ENCODE measurements at places on chromosomes 5 and 9.

- no peaks in the 10 kb centered on the region for H3K36me3 ChIP-seq
- no peak overlapping the region for H3K27ac ChIP-seq
- H3K4me3 ChIP-seq = no peak overlapping the region
Measured at GRCh38 chr5:6411141-6411540, 32.8 kb upstream of the MED10 start.

DNA sequence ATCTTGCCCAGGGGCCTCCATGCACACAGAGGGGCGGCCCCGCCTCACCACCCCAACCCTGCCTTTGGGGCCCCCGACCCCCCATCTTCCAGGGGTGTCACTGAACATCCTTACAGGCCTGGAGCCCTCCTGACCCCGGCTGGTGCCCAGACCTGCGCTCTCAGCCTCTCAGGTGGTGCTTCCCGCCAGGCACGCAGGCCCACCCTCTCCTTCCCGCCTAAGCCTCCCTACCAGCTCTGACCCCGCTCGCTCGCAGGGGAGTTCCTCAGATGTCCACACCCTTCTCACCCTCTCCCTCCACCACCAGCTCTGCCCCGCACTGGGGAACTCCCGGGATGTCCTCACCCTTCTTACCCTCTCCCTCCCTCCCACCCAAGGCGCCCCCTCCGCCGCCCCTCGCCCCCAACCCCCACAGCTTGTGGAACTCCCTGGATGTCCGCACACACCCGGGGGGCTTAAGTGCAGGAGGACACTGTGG, 12.3 kb upstream of the QRFP start:
- no peak for DNase-seq
- no peak overlapping the region for H3K4me3 ChIP-seq
- no peaks in the 10 kb centered on the region for H3K36me3 ChIP-seq
- H3K27me3 ChIP-seq = no peaks in the 10 kb centered on the region
- H3K4me1 ChIP-seq = peaks cover 4% of the 10 kb centered on the region

- no peak overlapping the region for H3K4me3 ChIP-seq
- H3K36me3 ChIP-seq = no peaks in the 10 kb centered on the region
- peaks cover 14% of the 10 kb centered on the region for H3K27me3 ChIP-seq
- DNase-seq = no peak
- no peak overlapping the region for H3K27ac ChIP-seq
Measured at GRCh38 chr9:109815366-109815947, 35.5 kb downstream of the PALM2AKAP2 start.

- no peaks in the 10 kb centered on the region for H3K27me3 ChIP-seq
- H3K4me3 ChIP-seq = no peak overlapping the region
- H3K36me3 ChIP-seq = peaks cover 5% of the 10 kb centered on the region
- peaks cover 40% of the 10 kb centered on the region for H3K4me1 ChIP-seq
- H3K27ac ChIP-seq = no peak overlapping the region
Measured at GRCh38 chr9:37449862-37450632, 15.2 kb downstream of the ZBTB5 start.

DNA sequence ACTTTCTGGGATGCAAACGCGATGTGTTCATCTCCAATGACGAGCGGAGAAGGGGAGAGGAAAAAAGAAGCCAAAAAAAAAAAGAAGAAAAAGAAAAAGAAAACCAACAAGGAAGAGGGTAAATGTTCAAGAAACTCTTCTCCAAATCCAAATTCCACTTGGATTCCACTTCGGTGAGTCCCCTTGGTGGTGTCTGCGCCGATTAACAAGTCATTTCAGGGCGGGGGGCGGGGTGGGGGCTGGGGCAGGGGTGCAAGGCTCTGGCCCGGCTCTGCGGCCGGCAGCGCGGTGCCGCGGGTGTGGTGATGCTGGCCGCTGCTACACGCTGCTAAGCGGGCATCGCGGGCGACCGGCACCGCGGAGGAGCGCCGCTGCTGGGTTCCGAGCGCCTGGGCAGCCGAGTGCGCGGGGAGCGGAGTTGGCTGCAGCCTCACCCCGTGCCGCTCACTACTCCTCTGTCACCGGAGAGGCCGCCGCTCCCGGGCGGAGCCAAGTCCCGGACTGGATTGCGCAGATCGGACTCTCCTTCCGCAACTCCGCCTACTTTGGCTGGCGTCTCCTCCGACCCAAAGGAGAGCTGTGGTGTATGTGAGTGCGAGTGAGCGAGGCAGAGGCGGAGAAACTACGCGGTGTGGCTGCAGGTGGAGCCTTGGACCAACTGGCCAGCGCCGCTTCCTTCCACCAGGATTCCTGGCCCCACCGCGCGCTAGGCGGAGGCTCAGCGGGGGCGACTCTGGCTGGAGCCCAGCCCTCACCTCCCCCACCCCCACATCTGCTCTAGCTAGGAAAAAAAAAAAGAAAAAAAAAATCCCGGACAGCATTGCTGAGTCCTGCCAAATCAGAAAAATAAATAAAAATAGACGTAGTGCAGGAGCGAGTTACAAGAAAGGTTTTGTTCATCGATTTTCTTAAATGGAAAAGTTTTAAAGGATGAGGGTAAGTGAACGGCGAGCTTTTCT, at the start of gene SEMA6A:
TSS of gene SEMA6A (minus strand) at position 457 of the 959 bp plus-strand sequence. CDS start 69,879 bp downstream, outside the sequence.
- peak within 1 kb of the TSS; percentile 76 for H3K4me3 ChIP-seq
- H3K27ac ChIP-seq = peak within 1 kb of the TSS; percentile 81
- peaks cover 32% of the 10 kb centered on the region for H3K4me1 ChIP-seq
- H3K36me3 ChIP-seq = peaks cover 2% of the 10 kb centered on the region
- peaks cover 78% of the 10 kb centered on the region for H3K27me3 ChIP-seq
- DNase-seq = peak; percentile 82

DNA sequence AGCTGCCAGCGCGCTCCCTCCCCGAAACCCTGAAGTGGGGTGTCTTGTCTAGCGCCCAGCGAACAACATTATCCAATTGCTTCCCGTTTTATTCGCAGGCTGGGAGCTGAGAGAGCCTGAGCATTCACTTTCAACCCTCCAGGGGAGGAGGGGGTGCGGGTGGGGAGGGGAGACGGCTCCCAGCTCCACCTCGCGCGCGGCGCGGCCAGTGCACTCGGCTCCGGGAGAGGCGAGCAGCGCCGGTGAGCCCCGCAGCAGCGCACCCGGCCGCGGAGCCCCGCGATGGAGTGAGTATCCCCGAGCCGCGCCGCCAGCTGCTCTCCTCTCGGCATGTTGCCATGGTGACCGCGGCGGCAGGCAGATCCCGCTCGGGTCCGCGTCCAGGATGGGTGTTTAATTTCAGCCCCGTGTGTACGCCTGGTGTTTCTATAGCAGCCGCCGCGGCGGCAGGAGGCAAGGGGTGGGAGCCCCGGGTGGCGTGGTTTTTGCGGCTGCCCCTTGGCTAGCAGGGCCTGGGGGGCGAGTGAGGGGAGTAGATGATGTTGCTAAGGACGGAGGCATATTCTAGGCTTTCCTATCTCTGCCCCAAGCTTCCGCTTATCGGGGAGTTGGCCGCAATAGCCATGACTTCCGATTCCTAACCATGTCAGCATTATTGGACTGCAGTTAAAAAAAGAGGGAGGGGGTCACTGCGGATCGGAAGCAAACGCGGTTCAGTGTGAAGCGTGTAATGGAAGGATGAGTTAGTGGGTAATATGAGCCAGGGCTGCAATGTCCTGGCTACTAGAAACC, 139.2 kb upstream of the PALM2AKAP2 start:
- H3K4me3 ChIP-seq = no peak overlapping the region
- no peaks in the 10 kb centered on the region for H3K36me3 ChIP-seq
- peaks cover 48% of the 10 kb centered on the region for H3K27me3 ChIP-seq
- DNase-seq = no peak

DNA sequence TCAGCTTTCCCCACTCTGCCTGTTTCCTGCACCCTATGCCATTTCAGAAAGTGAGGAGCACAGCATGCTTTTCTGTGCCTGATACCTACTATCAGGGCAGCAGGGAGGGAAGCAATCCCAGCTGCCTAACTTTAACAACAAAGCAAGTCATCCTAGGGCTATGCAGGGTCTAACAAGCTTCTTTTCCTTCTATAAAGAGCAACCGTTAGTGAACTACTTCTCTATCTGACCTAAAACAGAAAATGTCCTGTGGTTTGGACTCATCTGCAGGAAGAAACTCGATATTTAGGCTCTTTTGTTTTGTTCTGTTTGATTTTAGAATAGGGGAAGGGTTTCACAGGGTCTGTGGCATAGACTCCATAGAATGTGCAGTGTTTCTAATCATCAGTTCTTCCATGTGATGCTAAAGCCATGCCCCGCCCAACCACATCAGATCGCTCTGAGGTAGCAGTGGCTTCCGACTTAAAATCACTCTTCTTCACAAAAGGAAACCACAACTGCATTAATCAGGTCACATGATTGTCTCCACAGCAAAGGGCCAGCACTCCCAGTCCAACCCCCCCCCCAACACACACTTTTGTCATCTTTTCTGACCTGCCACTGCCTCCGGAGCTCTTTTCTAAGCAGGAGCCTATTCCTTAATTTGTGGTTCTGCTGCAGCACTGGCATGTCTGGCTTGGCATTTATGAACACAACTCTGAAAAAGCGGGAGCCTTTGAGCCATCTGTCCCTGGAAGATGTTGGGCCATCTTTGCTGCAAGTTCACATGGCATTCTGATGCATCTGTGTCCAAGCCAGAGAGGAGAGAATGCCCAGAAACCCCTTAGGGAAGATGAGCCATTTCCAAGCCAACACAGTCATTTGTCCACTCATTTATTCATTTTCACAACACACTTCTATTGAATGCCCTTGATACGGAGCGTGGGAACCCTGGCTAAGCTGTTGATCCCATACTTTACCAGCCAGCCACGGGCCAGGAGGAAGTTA, 71.6 kb downstream of the CFAP90 start:
- no peak overlapping the region for H3K4me3 ChIP-seq
- peaks cover 57% of the 10 kb centered on the region for H3K27me3 ChIP-seq
- no peak overlapping the region for H3K27ac ChIP-seq
- H3K4me1 ChIP-seq = peaks cover 11% of the 10 kb centered on the region
- no peaks in the 10 kb centered on the region for H3K36me3 ChIP-seq

- no peak overlapping the region for H3K4me3 ChIP-seq
- H3K36me3 ChIP-seq = no peaks in the 10 kb centered on the region
- no peak overlapping the region for H3K27ac ChIP-seq
- no peak for DNase-seq
- H3K27me3 ChIP-seq = peaks cover 9% of the 10 kb centered on the region
- no peaks in the 10 kb centered on the region for H3K4me1 ChIP-seq
Measured at GRCh38 chr9:116278326-116278725, 124.7 kb downstream of the PAPPA start.

DNA sequence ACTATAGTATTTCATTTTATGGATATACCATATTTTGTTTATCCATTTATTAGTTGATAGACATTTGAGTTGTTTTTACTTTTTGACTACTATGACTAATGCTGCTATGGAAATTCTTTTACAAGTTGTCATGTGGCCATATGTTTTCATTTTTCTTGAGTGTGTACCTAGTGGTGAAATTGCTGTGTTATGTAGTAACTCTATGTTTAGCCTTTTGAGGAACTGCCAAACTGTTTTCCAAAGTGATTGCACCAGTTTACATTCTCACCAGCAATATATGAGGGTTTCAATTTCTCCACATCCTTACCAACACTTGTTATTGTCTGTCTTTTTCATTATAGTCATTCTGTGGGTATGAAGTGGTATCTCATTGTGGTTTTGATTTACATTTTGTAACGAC, 75.4 kb downstream of the GRIA1 start:
- no peaks in the 10 kb centered on the region for H3K27me3 ChIP-seq
- H3K4me1 ChIP-seq = no peaks in the 10 kb centered on the region
- no peak overlapping the region for H3K27ac ChIP-seq

DNA sequence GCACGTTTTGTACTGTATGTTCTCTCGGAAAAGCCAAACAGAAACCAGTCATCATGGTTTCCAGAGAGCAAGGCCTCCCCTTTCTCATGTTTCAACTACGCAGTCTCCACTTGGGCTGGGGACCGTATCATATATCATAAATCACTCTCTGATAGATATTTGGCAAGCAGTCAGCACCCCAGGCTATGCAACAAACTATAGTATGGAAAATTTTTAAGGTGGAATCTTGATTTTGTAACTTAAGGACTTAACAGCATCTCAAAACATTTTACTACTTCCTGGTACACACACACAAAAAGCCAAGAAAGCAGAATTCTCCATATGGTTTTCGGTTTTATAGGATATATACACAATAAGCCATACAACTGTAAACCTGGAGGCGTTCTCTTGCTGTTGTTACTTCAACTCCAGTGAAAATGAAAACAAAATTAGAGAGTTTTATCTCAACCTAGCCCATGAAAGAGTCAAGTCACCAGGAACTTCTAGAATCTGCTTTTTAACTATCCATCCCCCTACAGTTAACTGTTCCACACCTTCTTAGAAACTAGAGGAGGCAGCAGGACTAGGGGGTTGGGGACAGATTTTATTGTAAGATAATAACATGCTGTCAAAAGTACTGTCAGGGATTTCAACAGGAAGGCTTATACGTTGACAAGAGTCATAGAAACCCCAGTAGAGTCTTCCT, 283.4 kb downstream of the NFIB start:
- no peaks in the 10 kb centered on the region for H3K36me3 ChIP-seq
- no peaks in the 10 kb centered on the region for H3K27me3 ChIP-seq
- H3K4me3 ChIP-seq = no peak overlapping the region
- H3K4me1 ChIP-seq = no peaks in the 10 kb centered on the region

DNA sequence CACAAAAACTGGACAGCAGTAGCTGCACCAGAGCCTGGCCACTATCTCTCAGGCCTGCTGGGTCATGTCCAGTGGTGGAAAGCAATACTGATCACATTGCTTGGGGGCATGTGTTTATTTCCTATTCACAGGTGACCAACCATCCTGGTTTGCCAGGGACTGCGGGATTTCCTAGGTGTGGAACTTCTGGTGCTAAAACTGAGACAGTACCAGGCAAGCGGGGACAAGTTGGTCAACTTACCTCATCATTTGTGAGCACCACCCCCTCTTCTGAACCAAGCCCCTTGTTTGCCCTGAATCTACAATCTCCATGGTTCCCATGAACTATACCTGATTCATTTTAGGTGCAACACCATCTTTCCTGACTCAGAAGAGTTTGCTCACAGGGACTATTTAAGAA, 81.3 kb downstream of the TNC start:
- DNase-seq = peak; percentile 28
- H3K27me3 ChIP-seq = peaks cover 17% of the 10 kb centered on the region
- peak overlapping the region; percentile 97 for H3K27ac ChIP-seq

DNA sequence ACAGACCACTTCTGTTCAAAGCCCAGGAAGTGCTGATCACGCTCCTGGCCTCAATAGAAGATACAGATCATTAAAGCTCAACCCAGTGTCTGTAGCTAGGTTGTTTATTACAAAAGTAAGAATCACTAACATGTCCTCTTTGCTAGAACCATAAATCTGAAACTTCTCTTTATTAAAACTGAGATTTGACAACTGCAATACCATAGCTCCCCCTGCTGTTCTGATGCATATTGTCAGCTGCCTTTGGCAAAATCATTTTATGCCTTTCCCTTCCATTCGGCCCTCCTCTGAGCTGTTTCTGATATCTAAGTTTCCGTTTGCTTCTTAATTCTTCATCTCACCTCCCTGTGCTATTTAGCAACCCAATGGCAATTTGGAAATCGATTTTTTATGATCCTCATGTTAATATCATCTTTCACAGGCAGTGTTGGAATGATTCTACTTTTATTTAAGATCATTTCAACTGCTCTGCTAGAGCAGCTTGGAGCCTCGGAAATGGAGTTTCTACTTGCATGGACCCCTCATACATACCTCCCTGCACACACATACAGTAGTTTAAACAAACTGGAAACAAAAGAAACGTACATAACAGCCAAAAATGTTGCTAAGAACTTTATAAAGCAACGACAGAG, 998.8 kb downstream of the MAT2B start:
- no peaks in the 10 kb centered on the region for H3K27me3 ChIP-seq
- H3K4me1 ChIP-seq = no peaks in the 10 kb centered on the region
- no peak overlapping the region for H3K4me3 ChIP-seq
- no peak overlapping the region for H3K27ac ChIP-seq

Data from activated T-cell treated with anti-CD3 and anti-CD28 coated beads, Interleukin-2, amount 50 U/mL, for 72 hours (primary cell).